ENCODE measurements at places on chromosomes 2 and 18.

DNA sequence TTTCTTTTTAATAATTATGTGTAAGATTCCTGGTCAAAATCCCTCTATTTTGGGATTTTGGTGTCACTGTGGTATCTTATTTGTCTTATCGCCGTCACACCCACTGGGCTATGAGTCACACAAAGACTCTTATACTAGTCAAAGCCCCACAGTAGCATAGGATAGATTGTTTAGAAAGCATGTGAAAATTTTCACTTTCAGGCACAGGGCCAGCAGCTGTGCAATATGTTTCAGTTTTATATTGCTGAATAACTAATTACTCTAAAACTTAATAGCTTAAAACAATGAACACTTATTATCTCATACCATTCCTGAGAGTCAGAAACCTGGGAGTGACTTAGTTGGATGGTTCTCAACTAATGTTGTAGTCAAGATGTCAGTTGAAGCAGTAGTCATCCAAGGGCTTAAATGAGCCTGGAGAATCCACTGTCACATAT is 24.0 kb downstream of the CFAP210 start:
- DNase-seq: no peak

DNA sequence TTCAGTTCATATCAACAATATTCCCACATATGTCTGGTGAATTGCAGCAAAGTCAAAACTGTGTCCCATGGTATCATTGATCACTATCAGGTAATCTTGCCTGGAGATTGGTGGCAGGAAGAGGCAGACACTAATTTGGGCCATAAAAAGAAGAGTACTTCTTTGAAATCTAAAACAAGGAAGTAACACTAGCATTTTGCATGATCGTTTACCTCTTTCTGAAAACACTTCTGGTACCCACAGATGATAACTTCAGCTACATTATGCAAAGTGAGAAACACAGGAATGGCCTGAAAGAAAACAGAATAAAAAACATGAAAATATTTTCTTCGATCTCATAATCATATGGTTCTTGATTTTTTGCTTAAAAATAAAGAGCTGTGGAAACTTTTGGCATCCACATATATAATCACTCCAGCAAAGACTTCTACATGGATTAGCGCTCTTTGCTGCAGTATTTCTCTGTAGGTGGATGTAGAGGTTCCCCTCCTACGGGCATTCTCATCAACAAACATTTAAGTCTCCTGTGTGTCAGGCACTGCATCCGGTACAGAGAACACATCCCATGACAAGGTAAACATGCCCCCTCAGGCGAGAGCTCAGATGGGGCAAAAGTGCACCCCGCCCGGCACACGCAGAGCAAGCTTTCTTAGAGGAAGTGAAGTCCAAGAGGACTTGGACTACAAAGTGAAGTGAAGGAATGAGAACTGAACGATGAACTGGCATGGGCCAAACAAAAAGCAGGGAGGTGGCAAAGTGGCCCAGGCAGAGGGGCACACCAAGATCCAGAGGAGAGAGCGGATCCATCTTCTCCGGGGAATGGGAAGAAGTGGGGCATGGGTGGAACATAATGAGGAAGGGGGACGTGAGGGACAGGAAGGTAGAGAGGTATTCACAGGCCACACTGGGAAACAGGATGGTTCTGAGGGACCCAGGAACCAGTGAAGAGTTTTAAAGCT is 68.0 kb upstream of the RIOK3 start:
- no peak for DNase-seq

DNA sequence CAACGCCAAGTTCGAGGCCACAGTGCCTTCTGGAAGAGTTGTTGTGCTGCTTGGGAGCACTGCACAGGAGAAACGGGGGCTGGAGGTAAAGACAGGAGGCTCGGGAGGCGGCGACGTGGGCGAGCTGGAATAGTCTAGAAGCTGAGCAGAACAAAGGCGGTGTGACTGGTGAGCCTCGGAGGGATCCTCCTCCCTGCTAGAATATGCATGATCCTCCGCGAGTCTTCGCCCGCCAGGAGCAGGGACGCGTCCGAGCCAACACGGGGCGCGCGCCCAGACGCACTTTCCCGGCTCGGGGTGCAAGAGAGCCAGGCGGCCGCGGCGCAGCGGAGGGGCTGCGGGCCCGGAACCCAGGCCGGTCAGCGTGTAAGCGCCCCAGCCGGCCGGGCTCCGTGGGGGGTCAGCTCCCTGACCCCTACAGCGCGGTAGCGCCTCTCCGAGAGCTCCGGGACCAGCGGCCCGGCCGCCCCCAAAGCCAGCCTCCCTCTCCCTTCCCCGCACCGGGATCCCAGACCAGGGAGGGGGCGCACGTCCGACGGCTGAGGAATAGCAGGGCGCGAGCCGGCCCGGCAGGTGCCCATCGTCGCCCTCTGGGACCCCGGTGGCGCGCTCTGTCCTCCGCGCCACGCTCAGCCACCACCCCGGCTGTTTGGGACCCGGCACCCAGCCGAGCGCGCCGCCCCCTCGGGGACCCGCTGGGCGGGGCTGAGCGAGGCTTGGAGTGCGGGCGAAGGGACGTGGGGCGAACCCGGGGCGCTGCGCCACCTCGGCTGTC is 62.5 kb downstream of the GNAL start:
- DNase-seq: no peak

DNA sequence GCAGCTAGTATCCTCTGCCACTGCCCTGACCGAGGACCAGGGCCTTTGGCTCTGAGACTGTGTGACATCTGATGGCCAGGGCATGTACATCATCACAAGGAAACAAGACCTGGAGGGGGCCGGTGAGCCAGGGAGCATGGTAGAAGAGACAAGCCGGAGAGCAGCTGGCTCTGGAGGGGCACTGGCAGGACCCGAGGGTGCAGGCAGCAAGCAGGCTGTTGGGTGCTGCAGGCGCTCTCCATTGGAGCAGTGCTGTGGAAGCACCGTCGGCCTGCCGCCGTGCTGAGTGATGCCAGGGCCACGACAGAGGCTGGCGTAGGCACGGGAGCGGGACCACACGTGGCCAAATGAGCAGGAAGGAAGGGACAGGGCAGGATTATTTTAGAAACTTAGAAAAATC is 335.2 kb downstream of the GBX2 start:
- DNase-seq: no peak

- no peak for DNase-seq
These were observed 27.2 kb downstream of the KDM3A start for GRCh38 chr2:86468162-86469033.

DNA sequence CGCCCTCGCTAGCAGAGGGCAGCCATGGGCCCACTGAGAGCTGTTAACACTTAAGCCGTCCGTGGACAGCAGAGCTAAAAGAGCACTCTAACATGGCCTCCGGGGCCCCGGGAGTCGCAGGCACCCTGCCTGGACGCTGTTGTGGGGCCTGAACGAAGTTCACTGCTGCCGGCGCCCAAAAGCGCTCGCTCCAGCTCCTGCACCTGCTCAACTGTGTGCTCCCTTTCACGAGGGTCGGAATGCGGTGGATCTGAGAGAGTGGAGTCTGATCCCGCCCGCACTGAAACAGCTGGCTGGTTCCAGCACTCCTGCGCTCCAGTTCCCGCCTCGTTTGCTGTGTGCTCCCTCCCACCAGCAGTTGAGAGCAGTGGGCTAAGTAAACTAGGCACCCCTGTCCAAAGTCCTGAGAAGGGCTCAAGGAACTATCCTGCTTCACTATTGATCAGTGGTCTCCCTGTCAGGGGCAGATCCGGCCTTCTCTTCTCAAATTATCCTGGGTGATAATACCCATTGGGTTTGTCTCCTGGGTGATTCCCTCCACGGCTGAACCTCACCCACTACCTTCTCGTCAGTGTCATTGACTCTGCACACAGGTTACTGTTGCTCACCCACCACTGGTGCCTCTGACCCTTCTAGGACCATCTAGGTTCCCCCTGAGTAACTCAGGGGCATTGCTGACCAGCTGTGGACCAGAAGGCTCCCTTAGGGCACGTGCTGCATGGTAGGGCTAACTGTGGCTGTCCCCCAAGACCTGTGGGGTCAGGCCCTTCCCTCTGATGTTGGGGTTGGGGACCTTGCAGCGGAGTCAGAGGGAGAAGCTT is 23.5 kb downstream of the B3GNT7 start:
- DNase-seq: no peak

GRCh38 chr18:46622999-46623398 is 34.0 kb downstream of the LOXHD1 start:
- no peak for DNase-seq

DNA sequence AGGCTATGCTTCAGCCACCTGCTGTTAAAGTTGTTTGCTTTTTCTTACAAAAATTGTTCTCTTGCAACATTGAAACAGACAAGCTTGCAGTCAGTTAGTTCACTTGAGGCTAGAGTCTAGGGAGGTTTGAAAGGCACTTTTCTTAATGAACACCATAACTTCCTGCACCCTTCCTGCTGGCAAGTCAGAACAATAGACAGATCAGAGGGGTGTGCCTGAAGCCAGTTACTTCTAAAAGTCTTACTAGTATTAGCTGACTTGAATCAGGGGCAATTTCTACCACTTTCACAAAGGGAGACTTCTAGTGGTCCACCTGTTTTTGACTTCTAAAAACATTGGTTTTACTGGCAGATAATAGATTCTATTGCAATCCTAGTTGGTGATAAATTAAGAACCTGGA is 367.4 kb upstream of the CDH20 start:
- no peak for DNase-seq

DNA sequence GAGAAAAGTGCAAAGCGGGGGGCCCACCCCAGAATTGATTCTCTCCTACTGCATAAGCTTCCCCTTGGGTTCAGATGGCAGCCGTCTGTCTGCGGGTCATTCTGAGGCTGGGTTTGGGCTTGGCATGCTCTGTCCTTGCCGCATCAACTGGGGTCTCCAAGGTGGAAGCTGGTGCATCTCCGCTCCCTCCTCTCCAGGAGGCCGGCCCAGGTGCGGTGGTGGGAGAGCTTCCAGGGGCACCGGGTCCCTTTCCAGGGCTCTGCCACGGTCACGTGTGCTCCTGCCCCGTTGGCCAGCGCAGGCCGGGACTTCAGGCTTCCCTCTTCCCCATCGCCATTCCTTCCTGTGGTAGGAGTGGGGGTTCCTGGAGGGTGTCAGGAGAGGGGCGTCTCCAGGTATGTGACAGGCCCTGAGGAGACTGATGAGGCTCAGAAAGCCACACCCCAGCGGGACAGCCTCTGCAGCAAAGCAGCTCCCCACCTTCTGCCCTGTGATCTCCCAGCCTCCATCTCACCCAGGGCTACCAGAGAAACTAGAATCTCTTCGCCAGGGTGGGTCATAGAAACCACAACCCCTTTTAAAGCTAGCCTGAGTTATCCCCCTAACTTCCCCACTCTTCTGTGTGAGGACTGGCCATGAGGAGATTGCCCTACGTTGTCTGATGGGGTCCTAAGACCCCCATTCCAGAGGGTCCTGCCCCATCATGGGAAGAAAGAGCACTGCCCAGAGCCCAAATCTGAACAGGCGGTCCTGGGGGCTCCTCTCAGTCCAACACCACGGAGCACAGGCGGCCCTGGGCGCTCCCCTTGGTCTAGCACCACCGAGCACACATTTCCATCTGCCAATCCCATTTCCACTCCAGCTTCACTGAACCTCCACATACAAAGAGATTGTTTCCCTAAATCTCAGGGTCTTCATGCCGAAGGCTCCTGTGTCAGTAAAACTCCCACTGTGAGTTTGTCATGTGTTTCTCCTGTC is 76.6 kb downstream of the SLC66A2 start:
- DNase-seq: no peak

GRCh38 chr2:117943013-117943672 is 70.7 kb downstream of the CCDC93 start:
- DNase-seq: no peak

GRCh38 chr2:121768143-121768755 is 12.8 kb downstream of the TSN start:
- DNase-seq: no peak

DNA sequence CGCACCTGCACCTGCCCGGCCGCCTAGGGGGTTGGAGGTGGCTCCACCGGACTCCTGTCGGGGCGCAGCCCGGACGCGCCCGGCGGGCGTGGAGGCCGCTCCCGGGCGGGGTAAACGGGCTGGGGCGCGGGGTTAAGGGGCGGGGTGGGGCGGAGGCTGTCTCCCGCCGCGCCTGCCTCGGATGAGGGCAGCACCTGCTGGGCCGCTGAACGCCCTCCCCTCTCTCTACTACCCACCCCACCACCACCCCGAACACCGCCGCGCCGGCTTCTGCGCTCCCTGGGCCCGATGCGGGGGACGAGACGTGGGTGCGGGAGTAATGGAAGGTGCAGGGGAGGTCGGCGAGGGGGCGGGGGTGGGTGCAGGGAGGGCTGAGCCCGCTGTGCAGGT is 224.8 kb upstream of the ID2 start:
- DNase-seq: no peak

DNA sequence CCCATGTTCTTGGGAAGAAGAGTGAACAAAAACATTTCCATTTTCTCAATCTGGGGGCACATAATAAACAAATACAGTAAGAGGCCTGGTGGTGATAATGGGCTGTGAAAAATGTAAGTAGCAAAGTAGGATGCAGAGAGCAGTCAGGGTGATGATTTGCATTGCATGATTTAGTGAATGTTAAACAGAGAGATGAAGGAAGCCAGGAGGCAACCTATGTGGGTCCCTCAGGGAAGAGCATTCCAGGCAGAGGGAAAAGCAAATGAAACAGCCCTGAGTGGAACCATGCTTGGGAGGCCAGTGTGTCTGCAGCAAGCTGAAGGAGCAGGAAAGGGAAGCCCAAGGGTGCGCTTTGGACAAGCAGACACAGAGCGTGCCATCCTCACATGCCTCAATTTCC is 5.4 kb downstream of the VIT start:
- no peak for DNase-seq

- DNase-seq: no peak
These were observed 123.7 kb downstream of the ALPK2 start for GRCh38 chr18:58505181-58505580.

- no peak for DNase-seq
These were observed 24.9 kb upstream of the BZW1 start for GRCh38 chr2:200786826-200787225.

- no peak for DNase-seq
These were observed 70.1 kb downstream of the RPE start for GRCh38 chr2:210072493-210072892.

DNA sequence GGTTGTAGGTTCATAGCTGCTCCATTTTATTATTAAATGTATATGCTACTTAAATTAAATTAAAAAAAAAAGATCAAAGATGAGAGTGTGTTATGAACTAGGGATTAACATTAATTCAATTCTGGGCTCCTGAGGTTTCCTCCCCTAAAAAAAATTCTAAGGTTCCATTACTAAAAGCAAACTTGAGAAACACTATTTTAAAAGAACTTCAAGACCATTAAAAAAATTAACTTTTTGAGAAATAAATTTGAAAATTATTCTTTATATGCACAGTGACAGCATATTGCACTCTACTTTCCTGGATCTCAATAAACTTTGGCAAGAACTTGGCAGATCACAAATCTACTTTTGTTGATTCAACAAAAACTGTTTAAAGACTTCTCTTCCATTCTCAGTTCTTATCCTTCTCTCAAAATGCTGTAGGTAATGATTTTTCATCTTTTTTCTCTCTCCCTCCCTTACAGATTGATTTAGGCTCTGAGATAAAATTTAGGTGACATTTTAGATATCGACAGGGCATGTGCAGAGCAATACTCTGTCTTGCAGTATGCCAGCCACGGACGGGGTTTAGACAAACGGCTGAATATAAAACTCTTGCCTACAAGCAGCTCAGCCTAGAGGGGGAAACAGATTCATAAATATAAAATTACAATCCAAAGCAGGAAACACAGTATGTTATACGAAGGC is 592 bp upstream of the MARS2 start:
- no peak for DNase-seq

- no peak for DNase-seq
These were observed 310.3 kb downstream of the GULP1 start for GRCh38 chr2:188601927-188602326.

GRCh38 chr2:180604077-180604476 is 376.3 kb upstream of the UBE2E3 start:
- no peak for DNase-seq

Data from tibial nerve (tissue), 4 donors.